OCI-M1 (cell line): ENCODE measurements at places on chromosomes 1 and 21.

DNA sequence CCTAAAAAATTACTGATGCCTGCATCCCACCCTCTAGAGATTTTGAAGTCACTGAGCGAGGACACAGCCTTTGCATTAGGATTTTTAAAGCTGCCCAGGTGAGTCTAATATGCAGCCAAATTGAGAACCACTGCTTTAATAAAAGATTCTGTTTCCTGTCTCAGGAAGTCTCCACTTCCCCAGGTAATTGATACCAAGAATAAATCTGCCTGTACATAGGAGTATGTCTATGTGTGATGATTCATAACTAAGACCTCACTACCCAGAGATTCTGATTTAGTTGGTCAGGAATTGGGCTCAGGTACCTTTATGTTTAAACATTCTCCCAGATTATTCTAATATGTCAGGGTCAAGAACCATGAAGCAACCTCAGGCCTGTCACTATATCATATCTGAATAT is 108.8 kb upstream of the ARTN start:
- DNase-seq: no peak

DNA sequence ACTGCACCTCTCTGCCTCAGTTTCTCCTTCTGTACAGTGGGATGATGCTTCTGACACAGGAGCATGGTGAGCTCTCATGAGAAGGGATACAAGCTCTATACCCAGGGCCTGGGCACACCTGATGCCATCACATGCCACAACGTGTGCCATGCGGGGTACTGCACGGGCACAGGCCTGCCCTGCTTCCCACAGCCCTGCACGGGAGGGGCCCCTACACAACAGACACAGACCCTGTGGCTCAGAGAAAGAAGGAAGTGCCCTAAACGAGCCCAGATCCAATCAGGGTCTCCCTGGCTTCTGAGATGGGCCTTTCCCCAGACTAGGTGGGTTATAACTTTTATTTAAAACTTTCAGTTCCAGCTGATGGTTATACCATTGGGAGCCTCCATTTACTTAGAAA is 24.6 kb downstream of the C2CD2 start:
- DNase-seq: no peak

GRCh38 chr21:22871692-22872091 is 1873.5 kb downstream of the NCAM2 start:
- peak; percentile 67 for DNase-seq

DNA sequence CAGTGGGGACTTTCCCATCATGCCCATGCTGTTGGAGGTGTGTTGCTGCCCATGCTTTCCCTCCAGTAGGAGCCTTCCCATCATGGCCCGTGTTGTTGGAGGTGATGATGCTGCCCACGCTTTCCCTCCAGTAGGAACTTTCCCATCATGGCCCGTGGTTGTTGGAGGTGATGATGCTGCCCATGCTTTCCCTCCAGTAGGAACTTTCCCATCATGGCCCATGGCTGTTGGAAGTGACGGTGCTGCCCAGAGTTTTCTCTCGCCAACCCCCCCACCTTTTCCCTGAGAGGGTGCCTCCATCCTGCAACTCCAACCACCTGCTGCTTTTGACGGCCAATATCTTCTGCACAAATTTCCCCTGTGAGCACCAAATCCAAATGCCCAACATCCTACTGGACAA is 205.7 kb downstream of the TOMM20 start:
- no peak for DNase-seq

- DNase-seq: no peak
These were observed 2.1 kb downstream of the SLAMF6 start for GRCh38 chr1:160520999-160521398.

- no peak for DNase-seq
These were observed 13.0 kb downstream of the ATP1A1 start for GRCh38 chr1:116386042-116386441.

DNA sequence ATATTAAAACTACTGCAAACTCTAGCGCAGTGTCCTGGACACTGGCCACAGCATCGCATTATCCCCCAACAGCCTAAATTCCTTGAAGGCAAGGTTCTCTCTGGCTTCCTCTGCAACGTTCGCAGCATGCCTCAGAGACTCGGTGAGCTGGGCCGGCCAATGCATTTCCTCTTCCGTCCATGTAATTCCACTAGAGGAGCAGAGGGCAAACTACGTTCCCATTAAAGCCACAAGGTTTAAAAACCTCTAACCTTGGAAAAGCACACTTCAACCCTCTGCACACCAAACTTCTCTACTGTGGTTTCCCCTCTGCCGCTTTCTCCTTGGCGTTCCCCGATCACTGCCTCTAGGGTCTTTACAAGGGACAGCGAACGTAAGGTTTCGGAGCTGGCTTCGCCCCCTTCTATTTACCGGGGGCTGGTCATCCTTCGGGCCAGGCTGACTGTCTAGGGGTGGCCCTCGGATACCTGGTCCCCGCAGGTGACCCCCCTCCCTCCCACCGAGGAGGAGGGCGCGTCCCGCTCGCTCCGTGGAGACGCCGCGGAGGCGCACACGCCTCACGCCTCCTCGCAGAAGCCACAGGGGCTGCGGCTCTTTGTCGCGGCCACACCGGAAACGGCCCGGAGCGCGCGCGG is 456 bp upstream of the SMYD2 start:
- DNase-seq: peak; percentile 71

DNA sequence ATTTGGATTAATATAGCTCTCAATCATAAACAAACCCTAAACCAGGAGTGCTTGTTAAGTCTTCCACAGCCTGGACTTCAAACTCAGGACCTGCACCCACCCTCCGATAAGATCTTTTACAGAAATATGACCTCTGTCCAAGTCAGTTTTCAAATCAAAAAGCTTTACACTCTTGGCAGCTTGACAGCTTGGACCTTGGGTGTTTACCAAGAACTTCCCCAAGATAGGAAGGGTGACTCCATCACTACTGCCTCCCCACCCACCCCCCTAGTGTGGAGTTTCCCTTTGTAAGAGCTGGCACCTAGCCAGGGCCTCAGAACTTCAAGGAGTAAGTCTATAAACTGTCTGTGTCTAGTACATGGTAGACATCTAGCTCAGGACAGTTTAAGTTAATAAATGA is 9.6 kb downstream of the BCAR3 start:
- DNase-seq: peak; percentile 89

DNA sequence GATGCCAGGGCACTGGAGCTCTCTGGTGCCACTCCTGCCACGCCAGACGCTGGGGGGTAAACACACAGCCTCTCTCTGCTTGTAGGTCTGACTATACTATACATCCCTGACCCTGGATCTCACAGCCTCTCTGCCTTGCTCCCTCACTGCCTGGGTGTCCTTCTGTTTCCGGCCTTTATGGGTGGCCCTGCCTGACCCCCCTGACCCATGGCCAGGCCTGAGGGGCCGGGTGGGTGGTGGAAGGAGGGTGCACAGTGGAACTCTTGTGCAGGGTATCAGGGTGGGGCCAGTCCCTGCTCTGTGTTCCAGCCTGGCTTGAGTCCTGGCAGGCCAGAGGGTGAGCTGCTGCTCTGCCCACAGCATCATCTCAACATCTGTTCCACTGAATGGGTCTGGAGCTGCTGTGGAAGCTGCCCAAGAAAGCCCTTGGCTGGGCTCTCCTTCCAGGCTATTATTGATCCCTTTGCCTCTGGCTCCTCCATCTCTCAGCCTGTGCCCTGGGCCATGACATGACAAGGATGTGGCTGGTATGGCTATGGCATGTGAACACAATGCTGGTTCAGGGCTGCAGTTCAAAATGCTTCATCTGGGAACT is 17.2 kb upstream of the SYNC start:
- DNase-seq: no peak

- DNase-seq: no peak
These were observed 188.1 kb downstream of the TNR start for GRCh38 chr1:175555266-175555665.

GRCh38 chr1:156153362-156153761 is at the start of gene SEMA4A:
Gene SEMA4A, plus strand, starts transcription at chr1:156153585. Its CDS starts 994 bp downstream, at chr1:156154579.
- DNase-seq: no peak

DNA sequence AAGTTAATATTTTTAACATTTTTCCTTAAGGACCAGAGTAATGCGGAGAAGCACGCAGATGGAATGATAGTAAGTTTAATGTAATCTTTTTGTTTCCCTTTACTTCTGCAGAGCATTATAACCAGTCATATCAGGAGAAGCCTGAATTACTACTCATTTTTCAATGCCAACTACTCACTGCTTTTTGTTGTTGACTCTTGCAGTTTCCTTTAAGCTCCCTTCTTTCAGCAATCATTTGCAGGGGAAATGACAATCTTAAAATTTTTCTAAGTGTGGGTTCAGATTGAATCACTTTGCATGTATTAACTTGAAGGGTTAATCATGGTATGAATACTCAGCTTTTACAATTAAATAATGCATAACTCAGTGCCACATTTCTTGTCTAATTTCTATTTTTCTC is 122.2 kb downstream of the NRDC start:
- no peak for DNase-seq

DNA sequence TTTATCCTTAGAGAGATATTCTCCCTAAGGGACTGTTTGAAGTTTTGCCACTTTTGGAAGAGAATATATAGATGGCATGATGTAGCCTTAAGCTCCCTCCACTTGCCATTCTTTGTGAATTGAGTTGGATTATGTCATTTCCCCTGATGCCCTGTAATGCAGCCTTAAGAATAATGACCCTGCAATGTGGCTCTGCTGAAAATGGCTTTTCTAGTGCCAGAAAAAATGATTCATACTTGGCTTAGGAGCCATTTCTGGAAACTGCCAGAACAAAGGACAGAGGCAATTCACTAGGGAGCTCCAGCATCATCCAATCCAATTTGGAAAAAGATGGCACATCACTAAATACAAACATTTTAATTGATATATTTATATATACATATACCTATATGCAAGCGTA is 265.3 kb downstream of the SPATA17 start:
- DNase-seq: no peak

DNA sequence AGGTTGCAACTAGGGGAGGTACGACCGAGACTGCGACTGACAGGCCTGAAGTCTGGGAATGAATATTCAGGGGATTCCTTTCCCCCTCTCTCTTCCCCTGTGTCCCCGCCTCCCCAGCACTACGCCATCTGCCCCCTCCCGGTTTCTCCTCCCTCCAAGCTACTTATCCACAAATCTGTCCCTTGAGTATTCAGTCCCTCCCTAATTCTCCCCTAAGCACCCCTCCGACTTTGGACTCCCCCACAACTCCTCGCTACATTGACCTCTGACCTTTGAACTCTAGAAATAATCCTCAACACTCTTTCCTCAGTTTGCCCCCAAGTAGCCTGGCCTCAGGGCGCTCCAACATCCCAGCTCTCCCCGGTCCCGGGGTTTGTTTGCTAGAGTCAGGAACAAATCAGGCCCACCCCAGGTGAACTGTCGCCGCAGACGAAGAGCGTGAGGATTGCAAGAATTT is 393 bp downstream of the LYSMD1 start:
- no peak for DNase-seq

GRCh38 chr1:170049176-170049800 is 25.2 kb downstream of the KIFAP3 start:
- DNase-seq: no peak

- no peak for DNase-seq
These were observed 96.5 kb downstream of the NEK7 start for GRCh38 chr1:198253259-198253658.

GRCh38 chr1:81876901-81877733 is 76.4 kb downstream of the ADGRL2 start:
- DNase-seq: no peak

DNA sequence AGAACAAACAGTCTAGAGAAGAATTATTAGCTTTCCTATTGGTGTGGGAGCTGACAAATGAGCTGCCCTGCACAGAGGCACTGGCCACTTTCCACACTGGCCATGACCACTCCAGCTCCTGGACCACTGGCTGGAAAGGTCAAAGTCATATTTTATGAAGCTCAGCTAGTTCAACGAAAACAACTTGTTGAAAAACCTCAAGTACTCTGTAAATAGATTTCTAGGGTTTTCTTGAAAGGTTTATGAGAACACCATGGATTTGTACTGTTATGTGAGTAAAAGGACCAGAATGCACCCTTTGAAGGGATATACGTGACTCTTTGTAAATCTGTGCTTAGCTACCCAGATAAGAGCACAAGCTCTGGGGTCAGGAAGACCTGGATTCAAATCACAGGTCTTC is 54.5 kb upstream of the FGGY start:
- DNase-seq: no peak

GRCh38 chr21:18940791-18941190 is 537.2 kb upstream of the TMPRSS15 start:
- DNase-seq: no peak

GRCh38 chr1:94715321-94715720 is 104.8 kb upstream of the SLC44A3 start:
- DNase-seq: no peak

DNA sequence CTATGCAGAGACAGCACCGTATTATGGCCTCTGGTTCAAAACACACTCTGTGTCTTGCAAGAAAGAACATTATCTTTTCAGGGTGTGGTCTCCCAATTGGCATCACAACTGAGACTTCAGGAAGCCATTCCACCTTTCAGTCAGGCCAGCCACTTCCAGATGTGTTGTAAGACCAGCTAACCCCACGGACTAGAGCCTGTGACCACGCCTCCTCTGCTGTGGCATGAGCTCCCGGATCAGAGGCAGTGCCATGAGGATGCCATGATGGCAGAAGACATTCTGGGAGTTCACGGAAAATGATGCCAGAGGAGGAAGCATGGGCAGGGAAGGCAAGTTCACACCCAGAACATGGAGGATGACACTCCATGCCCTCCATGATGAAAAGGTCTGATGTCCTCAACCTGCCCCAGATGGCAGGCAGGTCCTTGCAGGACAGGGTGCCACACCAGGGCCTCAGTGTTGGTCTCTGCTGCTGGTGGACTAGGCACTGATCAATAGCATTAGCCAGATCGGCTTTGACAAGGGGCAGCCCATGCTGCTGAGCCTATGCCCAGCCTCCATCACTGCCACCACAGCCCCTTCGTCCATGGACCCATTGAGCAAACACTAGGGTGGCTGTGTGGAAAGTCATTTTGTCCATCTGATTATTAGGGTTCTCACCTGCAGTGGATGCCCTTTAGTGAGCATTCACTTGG is 341.6 kb downstream of the MATN1 start:
- DNase-seq: no peak

GRCh38 chr1:50218344-50219120 is 109.8 kb downstream of the ELAVL4 start:
- no peak for DNase-seq

DNA sequence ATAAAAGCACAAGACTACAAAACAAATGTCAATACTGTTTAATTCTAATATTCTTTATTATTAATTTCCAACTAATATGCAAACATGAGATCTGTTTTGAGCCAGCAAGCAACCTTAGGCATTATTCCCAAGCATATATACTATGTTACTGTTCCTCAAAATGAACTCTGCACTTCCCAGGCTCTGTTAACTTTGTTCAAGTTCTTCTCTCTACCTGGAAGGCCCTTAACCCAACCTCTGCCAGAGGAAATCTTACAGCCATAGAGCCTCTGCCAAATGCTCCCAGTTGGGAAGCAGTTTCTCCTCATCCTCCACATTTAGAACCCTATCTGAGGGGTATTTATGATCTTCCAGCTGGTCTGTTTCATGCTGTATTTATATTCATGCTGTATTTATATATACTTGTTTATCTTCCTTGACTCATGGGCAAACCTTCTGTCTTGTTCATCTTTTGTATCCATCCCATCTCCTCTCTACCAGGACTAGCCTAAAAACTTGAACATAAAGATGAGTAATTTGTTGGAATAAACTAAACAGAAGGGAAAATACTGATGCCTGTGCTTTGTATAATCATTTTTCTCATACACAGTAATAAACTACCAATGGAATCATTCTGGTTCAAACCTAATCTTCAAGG is 5.3 kb downstream of the IVNS1ABP start:
- DNase-seq: no peak
